NCI-H510A (cell line): ENCODE measurements at places on chromosomes 3 and 15.

- DNase-seq = no peak
Measured at GRCh38 chr3:69020424-69020823, 6.9 kb upstream of the EOGT start.

DNA sequence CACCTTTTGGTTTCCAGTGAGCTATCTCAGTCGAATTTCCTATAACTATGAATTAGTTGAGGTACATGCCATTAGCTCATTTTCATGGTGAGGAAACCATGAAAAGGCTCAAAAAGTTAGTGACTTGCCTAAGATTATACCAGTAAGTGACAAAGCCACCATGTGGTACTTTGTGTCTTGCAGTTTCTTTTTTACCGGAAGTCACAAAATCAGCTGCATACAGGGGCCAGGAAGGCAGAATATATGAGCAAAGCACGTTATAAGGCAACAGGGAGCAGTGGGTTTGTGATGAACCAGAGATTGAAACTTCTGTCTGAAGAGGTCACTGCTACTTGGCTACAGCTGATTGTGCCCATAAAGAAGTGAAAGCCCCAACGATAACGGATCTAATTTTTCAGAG lies 50.3 kb downstream of the CMTM8 start:
- no peak for DNase-seq

DNA sequence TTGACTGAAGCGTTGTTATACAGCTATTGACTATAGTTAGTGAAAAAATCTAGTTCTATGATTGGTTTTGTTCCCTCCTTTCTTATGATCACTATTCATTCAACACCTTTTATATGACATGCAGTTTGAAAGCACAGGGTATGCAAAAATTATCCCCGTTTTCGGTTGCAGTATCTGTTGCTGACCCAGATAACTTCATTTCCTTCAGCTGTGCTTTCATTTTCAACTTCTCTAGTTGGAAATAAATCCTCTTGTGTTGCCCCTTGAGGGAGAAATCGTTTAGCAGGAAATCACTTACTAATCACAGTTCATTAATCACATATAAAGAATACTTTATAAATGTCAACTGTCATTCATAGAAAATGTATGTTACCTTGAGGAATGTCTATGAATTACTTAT lies 55.1 kb downstream of the MBNL1 start:
- DNase-seq = no peak

DNA sequence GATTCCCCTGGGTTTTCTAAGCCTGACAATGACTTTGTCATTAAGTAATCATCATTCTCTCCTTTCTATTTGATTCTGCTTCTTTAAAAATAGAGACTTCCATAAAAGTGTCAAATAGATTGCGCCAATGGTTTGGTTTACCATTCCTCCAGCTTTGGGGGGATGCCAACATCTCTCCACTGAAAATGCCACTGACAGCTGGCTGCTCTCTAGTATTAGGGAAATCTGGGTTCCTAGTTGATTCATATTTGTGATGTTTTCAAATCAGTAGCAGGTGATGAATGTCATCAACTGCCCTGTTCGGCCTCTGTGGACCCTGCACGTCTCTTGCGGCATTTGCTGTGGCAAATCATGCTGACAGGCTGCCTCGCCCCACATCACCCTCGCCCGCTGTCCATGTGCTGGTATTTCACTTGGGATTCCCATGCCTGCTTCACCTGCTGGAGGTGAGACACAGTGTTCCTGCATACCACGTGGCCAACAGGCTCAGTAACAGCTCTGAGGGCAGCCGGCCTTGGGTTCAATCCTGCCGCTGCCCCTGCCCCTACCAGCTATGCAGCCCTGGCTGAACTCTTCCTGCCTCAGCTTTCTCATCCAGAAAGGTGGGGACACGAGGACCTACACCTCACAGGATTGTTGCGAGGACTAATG lies 28.1 kb downstream of the ZXDC start:
- no peak for DNase-seq

- DNase-seq = no peak
Measured at GRCh38 chr3:47578691-47579632, at the start of gene CSPG5. Gene CSPG5 (minus strand): TSS chr3:47578865. CDS start chr3:47578693, 172 bp downstream.

GRCh38 chr3:122394173-122394572 lies 10.2 kb downstream of the FAM162A start:
- no peak for DNase-seq

GRCh38 chr3:44411031-44411645 lies 66.3 kb downstream of the ZNF445 start:
- DNase-seq = no peak

DNA sequence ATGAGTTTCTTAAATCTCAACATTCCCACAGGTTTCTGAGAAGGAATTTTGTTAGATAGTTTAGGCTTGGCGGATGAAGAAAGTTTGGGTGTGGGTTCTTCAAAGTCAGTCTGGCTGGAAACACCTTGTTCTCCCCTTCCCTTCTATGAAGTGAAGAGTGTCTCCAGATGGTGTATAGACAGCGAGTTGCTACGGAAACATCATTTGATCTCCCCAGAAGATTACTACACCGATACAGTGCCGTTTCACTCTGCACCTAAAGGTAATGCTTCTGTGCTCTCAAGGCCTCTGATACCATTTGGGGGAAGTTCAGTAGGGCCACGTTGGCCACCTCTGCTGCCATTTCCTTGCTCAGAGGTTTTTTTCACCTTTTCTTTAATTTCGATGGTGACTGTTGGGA lies 20.6 kb downstream of the DLEC1 start:
- DNase-seq = no peak

GRCh38 chr3:56629451-56629850 lies 53.6 kb downstream of the TASOR start:
- no peak for DNase-seq

DNA sequence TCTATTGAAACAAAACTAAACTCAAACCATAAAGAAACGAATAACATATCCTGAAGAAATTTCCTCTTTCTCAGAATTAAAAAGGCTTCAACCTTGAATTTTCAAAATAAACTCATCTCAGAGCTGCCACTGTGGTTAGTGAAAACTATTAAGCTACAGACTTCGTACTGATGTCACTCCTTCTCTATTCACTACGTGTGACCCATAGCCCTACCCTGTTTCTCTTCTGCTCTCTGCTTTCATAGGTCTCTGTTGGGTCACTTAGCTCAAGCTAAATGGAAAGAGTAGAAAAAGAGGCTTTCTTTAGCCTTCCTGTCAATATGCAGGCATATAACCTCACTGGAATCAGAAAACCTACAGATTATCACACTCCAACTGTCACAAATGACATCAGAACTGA lies 126.6 kb upstream of the MME start:
- DNase-seq = no peak

DNA sequence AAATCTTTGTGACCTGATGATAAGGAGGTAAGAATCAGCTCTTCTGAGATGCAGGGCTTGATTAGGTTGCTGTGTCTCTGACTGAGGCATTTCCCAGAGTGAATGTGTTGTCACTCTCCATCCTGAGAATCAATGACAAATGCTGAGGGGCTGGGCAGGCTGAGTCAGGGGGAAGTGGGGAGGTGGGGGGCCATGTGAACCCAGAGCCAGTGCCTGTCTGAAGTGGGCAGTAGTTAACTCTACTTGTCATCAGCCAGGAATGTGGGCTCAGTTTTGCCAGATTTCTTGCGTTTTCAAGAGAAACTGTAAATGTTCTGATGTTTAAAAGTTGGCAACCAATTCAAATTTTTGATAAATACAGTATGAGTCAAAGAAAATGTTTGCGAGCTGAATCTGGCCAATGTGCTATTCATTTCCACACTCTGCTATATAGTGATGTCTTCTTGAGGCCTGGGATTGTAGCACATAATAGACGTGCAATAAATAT lies 3.1 kb upstream of the BNC1 start:
- DNase-seq = no peak

GRCh38 chr15:42581272-42581730 lies 5.9 kb downstream of the STARD9 start:
- DNase-seq = peak; percentile 60

DNA sequence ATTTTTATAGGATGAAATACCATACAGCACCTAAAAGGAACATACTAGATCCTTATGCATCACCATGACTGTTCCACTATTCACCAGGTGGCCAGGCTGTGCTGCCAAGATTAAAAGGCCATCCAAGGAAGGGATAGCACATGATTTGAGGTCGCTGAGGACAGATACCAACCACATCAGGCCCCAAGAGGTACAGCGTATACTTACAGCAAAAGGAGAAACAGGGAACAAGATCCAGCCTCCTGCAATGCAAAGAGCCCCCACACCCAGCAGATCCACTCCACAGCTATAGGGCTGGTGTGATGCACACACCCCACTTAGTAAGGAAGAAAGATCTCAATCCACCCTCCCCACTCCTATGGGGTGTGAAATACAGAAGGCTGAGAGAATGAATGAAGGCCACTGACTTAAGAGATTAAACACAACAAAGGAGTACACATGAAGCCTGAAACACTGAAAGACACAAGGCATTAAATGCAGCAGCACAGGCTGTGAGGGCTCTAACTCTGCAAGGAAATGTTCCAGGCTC lies 32.0 kb upstream of the ZNF445 start:
- no peak for DNase-seq
